Muscle of arm (tissue), 14 donors: ENCODE measurements at places on chromosomes 1 and 21.
A peak's percentile ranks its signal among the peaks of the same experiment; 100 is the strongest.

- DNase-seq = no peak
Observed at GRCh38 chr1:101253976-101254674, 17.3 kb downstream of the S1PR1 start.

GRCh38 chr1:78377356-78377928 lies 113.3 kb upstream of the PTGFR start:
- DNase-seq = no peak

GRCh38 chr1:30801771-30802198 lies 44.2 kb upstream of the LAPTM5 start:
- DNase-seq = peak; percentile 83

GRCh38 chr1:203558064-203558760 lies 64.3 kb downstream of the OPTC start:
- peak; percentile 29 for DNase-seq

GRCh38 chr21:45041351-45041805 lies 33.0 kb upstream of the ADARB1 start:
- no peak for DNase-seq

- DNase-seq = no peak
Observed at GRCh38 chr1:178161516-178161915, 67.6 kb downstream of the RASAL2 start.

DNA sequence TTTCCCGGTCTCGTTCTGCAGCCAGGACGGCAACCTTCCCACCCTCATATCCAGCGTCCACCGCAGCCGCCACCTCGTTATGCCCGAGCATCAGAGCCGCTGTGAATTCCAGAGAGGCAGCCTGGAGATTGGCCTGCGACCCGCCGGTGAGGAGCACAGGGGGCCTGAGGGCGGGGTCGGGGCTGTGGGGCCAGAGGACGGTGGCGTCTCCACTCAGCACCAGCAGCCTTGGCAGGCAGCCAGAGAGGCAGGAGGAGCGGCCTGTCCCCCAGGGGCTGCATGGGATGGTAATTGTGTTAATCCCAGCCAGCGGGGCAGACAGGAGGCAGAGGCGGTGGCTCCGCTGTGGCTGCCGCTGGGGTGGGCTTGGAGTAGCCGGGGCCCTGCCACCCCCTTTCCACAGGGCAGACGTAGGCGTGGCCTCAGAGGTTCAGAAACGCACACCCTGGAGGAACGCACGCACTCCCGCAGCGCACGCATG lies 12.1 kb downstream of the SAMD11 start:
- no peak for DNase-seq

DNA sequence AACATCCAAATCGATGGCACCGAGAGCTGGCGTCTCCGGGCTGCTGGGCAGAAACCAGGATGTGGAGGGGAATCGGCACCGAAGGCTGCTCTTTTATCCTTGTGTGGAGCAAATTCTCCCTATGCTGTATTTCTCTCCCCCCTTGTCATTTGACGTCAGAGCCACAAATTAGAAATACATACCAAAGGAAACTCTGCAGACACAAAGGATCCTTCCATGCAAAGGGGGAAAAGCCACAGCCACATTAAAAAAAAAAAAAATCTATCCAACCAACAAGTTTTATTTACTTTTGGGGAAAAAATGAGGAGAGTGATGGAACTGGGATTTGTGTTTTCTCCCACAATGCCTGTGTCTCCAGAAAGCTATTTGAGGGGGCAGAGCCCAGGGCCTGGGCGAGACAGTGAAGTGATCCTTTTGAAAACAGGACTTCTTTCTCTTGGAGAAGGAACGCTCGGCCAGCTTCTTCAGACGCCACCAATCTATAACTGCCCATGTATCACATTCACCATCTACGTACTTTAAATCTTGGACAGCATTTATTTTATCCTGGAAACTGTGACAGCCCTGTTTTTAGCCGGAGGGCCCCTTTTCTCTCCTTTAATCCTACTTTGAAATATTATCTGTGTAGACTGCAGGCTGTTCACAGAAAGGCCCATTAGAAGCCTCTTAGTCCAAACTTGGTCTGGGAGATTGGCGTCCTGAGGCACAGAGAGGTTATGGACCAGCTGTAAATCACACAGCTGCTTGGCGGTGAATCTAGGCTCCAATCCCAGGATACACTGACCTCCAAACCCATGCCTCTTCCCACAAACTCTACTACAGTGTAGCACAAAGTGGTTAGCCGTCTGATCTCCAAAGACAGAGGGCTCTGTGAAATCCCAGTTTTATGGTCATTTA lies 4.5 kb downstream of the KANK4 start:
- DNase-seq = no peak

GRCh38 chr1:155499953-155500639 lies 62.5 kb downstream of the ASH1L start:
- DNase-seq = no peak

DNA sequence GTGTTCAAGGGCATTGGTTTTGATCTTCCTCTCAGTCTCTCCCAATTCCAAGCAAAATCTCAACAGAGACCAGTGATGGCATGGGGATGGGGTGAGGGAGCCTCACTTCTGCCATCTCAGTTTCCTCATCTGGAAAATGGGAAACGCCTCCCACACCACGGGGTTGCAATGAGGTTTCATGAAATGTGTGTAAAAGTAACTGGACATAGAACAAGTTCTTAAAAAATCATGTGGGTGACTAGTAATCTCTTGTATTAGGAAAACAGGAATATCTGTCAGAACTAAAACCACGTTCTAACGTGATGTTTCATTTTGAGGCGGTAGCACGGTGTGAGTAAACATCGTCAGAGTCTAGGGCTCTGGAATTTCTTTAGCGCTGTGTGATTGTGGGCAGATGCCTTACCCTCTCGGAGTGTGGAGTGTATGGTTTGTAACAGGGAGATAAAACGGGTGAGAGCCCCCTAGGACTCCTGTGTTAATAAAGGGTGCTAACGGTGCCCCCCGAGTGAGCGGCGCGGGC lies 55.5 kb upstream of the DNAJC6 start:
- no peak for DNase-seq

DNA sequence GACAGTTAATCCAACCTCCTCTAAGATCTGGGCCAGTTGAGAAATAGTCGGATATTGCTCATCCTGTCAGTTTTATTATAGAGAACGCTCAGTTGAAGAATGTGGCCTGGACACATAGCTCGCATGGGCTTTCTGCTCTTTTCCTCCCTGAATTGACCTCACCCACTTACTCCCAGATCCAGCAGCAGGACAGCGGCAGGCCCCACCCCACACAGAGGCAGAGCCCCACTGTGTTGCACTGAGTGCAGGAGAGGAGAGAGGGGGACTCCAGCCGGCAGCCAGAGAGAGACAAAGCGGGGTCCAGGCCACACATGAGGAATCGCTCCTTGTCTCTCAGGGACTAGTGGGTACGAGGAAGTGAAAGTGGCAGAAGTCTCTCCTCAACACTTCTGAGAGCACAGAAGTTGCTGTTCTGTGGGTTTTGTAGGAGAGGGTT lies 78.6 kb downstream of the LAMC1 start:
- DNase-seq = no peak

DNA sequence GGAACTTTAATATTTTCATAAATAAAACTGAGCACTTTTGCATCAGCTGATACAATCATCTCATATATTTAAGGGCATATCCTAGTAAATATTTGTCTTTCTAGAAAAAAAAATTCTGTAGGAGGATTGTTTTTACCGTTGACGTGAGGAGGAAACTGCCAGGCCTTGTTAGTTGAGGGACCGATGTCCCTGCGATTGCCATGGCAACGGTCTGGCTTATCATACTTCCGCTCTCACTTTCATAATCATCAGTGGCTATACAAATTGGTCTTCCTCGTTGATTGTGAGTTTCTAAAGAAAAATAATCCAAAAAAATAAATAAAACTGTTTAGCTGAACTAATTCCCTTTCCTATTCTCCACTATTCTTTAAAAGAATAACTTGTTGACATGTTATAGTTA lies 69.3 kb upstream of the ANGPTL3 start:
- DNase-seq = no peak

DNA sequence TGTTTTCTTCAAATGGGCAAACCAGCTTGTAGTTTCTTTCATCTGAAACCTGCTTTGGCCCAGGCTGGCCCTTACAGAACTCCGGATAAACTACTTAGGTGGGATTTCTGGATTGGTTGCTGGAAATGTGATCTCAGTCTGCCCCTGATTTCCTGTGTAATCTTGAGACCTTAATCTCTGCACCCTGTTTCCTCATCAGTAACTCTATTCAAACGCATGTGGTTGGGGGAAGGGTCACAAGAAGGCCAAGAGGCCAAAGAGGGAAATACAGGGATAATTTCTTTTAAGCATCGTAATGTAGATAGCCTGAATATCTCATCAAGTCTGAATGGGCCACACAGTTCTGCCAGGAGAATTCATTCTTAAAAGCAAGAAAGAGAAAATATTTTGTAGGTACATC lies 483.6 kb downstream of the LTN1 start:
- no peak for DNase-seq

DNA sequence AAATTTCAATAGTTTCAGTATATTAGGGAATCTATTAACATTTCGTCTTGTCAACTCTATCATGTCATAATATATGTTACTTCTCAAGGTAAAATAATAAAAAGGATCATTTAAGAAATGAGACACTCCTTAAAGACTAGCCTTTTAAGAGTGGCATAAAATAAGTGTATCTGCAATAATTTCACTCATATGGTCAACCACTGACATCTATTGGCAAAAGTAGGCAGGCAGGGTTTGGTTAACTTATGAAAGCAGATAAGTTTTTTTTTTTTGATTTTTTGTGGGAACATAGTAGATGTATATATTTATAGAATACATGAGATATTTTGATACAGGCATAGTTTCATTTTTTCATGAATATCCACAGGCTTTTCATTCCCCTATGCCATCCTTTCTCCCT lies 5.5 kb upstream of the RGS21 start:
- peak; percentile 31 for DNase-seq

DNA sequence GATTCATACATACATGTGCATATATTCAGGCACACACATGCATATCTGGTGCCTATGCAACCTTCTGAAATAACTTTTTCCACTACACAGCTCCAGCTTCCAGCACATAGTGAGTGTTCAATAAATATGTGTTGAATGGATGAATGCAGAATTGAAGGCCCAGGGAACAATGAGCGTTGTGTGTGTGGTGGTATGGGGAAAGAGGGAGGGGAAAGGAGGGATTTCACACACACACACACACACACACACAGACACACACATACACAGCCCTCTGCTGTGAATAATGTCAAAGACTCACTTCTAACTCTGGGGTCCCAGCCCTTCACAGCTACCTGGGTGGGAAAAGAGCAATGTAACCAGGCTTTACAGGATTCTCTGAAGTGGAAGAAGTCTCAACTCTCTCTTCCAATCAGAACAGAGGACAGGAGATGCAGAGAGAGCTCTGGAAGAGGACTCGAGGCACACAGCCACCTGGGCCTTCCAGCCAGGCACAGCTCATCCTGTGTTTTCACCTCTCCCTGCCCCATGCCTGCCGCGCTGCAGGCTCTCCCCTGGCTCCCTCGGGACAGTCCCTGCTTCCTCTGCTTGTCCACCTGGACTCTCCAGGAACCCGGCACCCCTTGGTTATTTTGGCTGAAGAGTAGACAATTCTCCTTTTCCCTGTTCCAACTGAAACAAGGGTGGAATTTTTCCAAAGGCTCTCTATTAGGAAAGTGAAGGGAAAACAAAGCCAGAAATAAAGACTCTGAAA lies 5.4 kb upstream of the IGSF8 start:
- DNase-seq = no peak
